IMR-90 (cell line): ENCODE measurements at places on chromosomes 5 and 9. TPM values are rescaled to one million over a fixed set of nuclear protein-coding genes. Genes with fewer than 3 reads are reported as not detected.

RETREG1 gene
- not detected in 2 replicates for total RNA-seq

LRRC70 gene
- total RNA-seq = 0.36 and 0.83 TPM in 2 replicates

EDIL3 gene
- 82.8 and 101 TPM in 2 replicates for total RNA-seq

TAF11L5 gene
- total RNA-seq = not detected in 2 replicates

FRRS1L gene
- total RNA-seq = under 0.01 TPM in 1 of 2 replicates, not detected in the other

WNK2 gene
- total RNA-seq = not detected in 2 replicates

DNA sequence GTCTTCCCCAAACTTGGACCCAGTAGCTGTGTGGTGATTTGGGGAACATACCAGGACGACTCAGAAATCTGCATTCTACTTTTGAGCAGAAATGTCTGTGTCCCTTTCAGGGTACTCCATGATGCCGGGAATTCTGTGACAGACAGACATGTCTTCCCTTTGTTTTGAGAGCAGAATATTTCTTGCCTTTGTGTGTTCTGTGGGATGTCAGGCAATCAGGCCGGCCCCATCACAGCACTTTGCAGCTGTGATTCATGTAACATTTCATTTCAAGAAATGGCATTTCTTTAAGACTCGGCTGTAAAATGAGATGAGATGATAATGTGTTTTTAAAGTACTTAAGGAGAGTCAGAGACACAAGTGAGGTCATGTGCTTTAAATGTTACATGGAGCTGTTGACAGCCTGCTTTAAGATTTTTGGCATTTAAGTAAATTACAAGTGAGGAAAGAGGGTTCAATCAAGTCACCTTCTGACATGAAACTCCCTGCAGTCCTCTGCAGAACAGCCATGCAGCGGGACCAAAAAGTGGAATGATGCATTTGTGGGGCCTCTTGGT, 98.7 kb downstream of the SLC28A3 start:
- no peak for DNase-seq

DNA sequence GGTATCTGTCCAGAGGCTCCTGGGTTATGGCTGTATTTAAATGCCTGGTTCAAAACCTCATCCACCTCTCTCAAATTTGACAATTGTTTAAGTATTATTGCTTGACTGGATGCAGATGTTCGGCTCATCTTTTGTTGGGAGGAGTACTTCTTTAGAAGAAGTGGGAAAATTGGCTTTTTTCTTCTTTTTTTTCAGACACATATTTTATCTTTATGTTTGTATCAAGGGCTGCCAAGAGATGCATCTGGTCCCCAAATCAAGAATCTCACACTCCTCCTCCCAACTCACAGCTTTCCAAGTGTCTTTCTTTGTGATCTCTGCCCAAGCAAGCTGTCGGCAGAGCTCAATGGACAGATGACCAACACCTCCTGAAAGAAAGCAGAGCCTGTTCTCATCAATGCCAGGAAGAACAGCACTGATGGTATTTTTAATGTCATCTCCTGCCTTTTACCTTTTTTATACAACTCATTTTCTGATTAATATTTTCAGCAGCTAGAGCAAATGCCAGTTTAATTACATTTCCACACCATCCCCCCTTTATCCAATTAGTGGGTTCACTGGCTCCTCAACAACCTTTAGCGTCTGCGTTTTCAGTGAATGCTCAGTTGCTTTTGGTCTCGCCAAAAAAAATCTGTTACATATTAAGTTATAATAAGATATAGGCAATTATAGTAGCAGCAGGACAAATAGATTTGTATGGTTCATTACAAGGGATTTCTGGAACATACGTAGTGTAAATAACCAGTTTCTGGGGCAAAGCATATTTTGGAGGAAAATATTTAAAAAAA, 110.3 kb upstream of the SLIT3 start:
- DNase-seq = no peak

DNA sequence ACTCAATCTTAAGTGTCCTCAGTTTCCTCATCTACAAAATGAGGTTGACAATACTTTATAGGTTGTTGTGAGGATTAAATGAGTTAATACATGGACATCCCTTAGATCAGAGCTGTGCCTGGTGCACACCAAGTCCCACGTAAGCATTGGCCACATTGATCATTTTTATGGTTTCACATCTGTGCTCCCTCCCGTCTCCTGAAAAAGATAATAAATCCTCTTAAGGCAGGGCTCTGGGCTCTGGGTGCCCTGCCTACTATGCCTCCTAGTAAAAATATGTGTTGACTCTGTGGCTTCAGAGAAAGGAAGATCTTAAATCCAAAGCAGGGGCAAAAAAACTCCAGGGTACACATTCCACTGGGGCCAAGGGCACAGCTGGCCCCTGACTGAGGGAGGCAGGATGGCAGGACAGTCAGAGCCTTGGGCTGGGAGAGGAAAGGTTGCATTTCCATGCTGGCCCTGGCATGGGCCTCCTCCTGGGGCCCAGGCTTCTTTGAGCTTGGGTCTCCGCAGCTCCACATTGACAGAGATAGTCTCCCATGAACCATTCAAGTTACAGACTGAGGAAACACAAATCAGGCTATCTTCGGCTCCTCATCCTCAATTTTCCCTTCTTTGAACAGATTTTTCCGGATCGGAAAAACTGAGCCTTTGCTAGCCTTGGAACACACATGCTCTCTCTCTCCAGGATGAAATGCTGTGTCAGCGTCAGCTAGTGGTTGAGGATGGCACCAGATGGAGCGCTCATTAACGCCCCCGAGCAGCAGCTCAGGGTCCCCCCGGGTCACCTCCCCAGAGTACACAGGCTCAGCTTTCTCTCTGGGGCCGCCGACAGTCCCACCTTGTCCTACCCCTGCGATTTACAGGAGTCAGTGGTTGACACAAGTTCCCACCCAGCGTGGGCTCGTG, 22.4 kb upstream of the KIF12 start:
- no peak for DNase-seq

GRCh38 chr5:134097211-134097749, 17.2 kb upstream of the TCF7 start:
- no peak for DNase-seq

- DNase-seq = no peak
These were observed 31.8 kb upstream of the RXRA start for GRCh38 chr9:134294153-134295071.

DNA sequence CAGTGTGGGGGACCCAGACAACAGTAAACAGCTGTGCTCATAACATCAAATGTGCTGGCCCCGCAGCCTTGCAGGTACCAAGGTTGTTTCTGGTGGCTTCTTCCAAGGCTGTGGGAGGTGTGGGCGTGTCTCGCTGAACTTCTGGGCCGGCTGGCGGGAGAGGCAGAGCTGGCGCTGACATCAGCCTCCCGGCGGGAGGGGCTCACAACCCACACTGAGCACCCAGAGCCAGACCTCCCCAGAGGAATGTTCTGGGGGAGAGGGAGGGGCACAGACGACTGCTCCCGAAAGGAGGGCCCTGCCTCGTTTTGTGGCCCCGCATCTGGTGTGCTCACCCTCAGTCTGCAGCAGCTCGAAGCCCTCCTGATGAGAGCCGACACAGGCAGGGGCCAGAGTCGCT, 6.9 kb upstream of the SLC12A7 start:
- DNase-seq = no peak

DNA sequence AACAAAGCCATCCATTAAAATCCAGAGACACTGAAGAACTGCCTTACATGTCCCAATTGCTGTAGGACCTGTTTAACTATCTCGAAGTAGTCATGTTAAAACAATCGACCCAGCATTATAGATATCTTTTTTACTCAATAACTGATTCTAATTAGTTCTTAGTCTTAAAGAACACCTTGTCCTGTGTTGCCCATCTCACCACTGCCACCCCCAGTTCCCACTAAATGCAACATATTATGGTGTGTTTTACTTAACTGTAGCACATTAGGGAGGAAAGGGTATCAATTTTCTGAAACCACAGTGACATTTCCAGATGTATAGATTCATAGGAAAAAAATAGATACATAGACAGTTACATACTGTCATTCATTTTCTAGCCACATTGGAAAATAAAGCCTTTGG, 221.2 kb downstream of the MEF2C start:
- DNase-seq = no peak

DNA sequence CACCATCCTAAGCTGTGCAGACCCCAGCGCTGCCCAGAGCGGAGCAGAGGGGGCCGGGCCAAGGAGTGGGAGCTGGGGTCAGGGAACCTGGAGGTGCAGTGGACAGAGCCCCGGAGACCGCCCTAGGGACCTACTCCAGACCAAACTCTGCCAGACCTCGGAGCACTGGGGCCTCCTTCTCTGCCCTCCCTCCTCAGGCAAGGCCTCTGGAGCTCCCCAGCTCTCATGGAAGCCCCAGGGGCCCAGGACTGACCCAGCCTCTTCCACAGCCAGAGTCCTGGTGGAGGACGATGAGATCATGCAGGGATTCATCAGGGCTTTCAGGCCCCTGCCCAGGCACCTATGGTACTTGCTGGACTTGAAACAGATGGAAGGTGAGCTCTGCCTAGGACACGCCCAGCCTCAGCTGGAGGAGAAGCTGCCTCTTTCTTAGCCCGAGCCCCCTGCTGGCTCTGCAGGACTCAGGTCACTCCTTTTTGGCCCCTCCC, 3.6 kb downstream of the PAEP start:
- no peak for DNase-seq

GRCh38 chr9:109467936-109468335, 30.2 kb downstream of the PTPN3 start:
- peak; percentile 28 for DNase-seq

DNA sequence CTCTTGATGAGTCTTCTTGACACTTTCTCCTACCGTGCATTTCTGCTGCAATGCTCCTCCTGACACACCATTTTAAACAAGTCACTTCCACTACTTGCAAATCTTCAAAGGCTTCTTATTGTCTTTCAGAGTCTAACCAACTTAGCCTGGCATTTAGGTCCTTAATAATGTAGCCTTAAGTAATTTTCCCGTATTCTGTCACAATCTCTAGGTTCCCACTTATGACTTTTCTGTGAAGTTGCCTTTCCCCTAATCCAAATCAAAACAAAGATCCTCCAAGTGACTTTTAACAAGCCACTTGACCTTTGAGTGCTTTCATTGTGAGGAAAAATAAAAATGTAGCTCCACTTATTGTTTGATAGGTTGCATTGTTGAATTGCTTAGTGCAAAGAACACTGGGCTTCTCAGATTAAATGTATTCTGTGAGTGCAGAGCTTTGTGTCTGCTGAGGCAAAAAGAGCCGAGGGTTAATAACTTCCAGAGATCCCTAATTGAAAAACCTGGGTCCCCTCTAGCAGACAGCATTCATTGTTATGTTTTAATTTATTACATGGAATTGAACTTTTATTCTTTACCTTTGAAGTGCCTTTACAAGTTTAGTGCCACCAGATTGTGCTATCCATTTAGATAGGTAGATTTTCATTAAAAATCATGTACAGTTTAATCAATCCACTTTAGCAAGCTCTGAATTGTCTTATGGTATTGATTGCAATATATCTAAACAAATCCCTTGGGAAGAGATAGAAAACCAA, 341.7 kb upstream of the TYRP1 start:
- no peak for DNase-seq

DNA sequence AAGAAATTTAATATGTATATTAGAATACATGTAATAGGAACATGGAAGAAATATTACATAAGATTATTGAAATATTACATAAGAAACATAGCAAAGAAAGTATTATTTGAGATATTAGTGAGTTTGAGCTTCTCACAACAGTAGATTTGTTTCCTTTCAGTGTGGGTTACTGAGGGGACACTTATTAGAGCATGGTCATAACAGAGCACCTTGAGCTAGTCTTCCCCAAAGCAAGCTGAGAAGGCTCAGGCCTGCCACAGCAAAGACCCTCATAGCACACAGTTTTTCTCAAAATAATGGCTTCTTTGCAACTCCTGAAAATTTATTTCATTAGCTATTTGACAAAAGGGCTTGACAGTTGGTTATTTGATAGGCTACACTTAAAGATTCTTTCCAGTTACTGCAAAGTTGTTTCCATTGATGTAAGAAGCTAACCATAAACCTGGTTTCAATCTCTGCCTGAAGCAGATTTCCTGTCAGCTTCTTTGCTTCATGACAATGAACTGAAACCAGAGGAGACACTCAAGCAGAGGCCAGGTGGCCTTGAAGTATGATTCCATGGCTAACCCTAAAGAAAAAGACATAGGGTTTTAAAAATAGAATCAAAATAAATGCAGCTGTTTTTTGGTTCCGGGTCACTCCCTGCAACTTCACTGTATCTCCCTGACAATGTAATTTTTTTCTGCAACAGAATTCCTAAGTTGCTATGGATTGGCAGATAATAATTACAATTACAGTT, 68.6 kb downstream of the ERMP1 start:
- no peak for DNase-seq

GRCh38 chr9:94734054-94734754, 7.7 kb downstream of the AOPEP start:
- no peak for DNase-seq
